ENCODE measurements at places on chromosomes 7 and 10.

DNA sequence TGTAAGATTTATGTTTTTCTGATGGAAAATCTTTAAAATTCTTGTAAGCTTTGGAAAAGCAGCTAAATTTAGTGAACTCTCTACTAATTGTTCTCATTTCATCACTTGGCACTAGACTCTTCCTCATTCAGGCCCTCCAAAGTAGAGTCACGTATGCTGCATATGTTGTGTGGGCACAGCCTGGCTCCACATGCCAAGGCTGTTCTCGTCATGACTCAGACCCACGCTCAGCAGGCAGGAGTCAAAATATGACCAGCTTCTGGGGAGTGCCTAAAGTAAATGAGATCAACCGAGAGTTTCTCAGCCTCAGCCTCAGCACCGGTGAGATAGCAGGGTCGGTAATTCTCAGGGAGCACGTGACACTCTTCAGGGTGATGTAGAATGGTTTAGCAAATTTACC is 1672.9 kb downstream of the REEP3 start:
- DNase-seq: peak; percentile 58
- no peak overlapping the region for H3K27ac ChIP-seq
- no peak overlapping the region for H3K4me3 ChIP-seq

GRCh38 chr7:36746347-36746746 is 22.1 kb upstream of the AOAH start:
- no peak overlapping the region for H3K4me3 ChIP-seq
- H3K36me3 ChIP-seq: no peaks in the 10 kb centered on the region
- no peak overlapping the region for H3K27ac ChIP-seq
- DNase-seq: no peak
- no peaks in the 10 kb centered on the region for H3K27me3 ChIP-seq
- H3K4me1 ChIP-seq: peaks cover 2% of the 10 kb centered on the region

DNA sequence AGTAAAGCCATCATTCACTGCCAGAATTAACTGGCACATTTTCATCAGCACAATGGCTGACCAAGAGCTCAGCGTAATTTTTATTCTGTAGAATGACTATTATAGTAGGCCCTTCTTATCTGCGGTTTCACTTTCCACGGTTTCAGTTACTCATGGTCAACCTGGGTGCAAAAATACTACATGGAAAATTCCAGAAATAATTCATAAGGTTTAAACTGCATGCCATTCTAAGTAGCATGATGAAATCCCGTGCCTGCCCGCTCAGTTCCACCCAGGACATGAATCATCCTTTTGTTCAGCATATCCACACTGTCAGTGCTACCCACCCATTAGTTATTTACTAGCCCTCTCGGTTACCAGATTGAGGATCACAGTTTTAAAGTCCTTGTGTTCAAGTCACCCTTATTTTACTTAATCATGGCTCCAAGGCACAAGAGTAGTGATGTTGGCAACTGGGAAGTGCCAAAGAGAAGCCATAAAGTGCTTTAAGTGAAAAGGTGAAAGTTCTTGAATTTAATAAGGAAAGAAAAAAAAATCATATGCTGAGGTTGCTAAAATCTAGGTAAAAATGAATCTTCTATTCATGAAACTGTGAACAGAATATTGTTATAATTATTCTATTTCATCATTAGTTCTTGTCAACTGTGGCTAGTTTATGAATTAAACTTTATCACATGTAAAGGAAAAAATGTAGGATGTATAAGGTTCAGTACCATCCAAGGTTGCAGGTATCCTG is 204.9 kb downstream of the DOCK4 start:
- DNase-seq: peak; percentile 16
- no peak overlapping the region for H3K27ac ChIP-seq
- H3K36me3 ChIP-seq: no peaks in the 10 kb centered on the region

- no peak overlapping the region for H3K27ac ChIP-seq
- peak; percentile 4 for DNase-seq
- no peaks in the 10 kb centered on the region for H3K36me3 ChIP-seq
- H3K4me1 ChIP-seq: peaks cover 4% of the 10 kb centered on the region
Measured at GRCh38 chr7:32059289-32060011, 10.8 kb downstream of the PDE1C start.
